ENCODE measurements at places on chromosomes 7 and 10.

DNA sequence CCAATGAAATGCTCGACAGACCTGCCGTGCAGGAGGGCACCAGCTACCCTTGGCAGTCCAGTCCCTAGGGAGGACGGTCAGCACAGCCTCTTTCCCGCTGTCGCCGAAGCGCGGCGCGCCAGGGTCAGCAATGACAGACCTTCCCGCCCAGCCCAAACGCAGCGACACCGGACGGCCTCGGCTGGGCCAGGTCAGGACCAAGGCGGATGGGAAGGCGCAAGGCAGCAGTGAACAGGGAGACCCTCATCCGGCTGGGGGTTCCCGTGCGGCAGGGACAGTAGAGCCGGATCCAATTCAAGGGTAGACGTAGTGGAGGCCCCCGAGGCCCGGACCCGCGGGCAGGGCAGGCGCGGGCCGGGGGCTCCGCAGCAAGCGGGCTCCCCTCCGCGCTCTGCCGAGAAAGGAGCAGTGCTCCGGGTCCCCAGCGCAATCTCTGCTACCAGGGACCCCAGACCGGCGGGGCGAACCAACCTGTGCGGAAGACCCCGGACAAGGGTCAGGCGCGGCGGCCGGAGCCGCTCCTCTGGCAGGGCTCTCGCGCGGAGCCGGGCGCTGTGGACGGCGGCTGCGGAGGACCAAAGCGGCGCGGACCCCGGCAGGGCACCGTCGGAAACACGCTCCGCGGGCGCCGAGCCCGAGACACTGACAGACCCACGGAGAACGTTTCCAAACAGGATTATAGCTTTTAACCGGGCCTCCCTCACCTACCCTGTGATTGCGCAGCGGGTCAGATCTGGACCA, at the start of gene SEC31B:
TSS of gene SEC31B (minus strand) at position 551 of the 741 bp plus-strand sequence. CDS start 2,909 bp downstream, outside the sequence.
- DNase-seq = no peak

GRCh38 chr7:37550426-37550825, 101.8 kb upstream of the ELMO1 start:
- no peak for DNase-seq

DNA sequence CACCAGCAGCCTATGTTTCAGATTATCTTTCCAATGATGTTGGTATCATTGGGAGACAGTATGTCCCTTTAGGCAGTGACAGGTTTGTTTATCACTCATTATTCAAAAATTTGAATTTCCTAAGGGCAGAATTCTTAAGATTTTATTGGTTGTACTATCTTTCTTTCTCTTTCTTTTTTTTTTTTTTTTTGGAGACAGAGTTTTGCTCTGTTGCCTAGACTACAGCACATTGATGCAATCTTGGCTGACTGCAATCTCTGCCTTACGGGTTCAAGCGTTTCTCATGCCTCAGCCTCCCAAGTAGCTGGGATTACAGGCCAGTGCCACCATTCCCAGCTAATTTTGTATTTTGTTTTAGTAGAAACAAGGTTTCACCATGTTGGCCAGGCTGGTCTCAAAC, 111.2 kb downstream of the PON1 start:
- DNase-seq = no peak

GRCh38 chr7:16564909-16565426, 38.3 kb downstream of the LRRC72 start:
- DNase-seq = peak; percentile 58

DNA sequence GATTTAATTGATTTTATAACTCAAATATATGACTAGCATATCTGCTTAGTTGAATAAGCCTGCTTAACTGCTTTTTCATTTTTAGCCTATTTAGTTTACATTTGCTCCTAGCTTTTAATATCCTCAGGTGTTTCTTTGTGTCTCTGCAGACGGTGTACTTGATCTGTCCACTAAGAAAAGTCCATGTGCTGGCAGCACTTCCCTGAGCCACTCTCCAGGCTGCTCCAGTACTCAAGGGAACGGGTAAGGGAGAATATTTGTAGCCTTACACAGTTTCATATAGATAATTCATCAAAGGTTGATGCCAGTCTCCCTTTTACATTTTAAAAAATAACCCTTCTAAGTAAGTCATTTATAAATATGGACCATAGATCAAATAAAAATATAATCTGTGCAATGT, 119.9 kb downstream of the LCOR start:
- DNase-seq = no peak

DNA sequence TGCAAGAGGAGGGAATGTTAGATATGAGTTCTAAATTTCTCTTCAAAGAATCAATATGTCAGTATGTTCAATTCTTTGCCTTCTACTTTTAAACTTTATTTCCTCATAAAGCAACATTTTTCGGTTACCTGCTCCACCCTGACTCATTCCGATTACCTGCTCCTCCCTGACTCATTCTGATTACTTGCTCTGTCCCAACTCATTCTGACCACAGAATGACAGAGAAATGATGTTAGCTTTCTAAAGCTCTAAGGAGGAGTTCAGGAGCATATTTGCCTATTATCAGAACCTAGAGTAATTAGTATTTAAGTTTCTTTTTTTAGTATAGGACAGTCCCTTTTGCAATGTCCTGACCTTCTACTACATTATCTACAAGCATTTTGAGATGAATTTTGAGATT, 24.5 kb upstream of the PPP1R9A start:
- DNase-seq = no peak

DNA sequence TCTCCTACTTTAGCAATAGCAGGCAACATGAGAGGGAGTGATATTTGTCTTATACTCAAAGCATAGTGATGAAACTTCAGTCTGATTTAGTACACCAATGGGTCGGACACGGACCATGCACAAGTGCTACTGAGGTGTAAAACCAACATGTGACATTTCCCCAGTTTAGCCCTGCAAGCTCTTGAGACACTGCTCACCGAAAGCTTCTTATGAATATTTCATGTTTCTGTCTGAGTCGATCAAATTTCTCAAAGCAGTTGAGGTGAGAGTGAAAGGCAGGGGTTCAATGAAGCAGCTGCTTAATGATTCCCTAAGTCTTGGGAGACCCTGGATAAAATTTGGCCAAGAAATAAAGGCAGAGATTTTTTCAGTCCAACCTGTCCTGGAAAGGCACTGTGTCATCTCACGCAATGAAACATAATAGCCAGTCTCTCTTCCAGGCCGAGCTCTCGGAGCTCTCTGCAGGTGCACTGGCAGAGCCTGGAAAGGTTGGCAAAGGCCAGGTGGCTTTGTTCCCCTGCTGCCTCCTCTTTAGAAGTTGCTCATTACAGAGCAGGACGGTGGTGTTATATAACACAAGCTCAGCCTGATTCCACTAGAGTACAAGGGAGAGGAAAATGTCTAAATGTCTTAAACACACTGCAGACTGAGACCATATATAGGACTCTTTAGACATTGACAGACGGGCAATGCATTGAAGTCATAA, 33.9 kb upstream of the XPNPEP1 start:
- peak; percentile 49 for DNase-seq

- DNase-seq = no peak
Observed at GRCh38 chr7:30709549-30709948, 27.3 kb upstream of the CRHR2 start.

GRCh38 chr7:47378728-47379395, 203.0 kb downstream of the TNS3 start:
- no peak for DNase-seq

GRCh38 chr7:151553356-151553755, 33.7 kb upstream of the RHEB start:
- DNase-seq = no peak

DNA sequence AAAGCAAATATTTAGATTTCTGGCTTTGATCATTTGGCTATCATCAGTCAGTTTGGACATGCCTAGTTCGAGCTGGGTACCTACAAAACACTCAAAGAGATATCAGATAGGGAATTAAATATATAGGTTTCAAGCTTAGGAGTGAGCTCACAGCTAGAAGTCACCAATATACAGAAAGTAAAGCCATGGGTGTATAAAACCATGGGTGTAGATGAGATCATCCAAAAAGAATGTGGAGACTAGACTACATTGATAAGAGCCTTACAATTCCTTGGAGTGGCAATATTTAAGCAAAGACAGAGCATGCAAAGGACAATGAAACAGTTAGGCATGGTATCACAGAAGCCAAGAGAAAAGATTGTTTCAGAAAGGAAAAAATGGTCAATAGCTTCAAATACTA, 7.2 kb upstream of the RALA start:
- no peak for DNase-seq

- DNase-seq = no peak
Observed at GRCh38 chr10:21508706-21509331, 16.7 kb downstream of the SKIDA1 start.

GRCh38 chr10:16809074-16809718, 8.0 kb downstream of the RSU1 start:
- peak; percentile 2 for DNase-seq

DNA sequence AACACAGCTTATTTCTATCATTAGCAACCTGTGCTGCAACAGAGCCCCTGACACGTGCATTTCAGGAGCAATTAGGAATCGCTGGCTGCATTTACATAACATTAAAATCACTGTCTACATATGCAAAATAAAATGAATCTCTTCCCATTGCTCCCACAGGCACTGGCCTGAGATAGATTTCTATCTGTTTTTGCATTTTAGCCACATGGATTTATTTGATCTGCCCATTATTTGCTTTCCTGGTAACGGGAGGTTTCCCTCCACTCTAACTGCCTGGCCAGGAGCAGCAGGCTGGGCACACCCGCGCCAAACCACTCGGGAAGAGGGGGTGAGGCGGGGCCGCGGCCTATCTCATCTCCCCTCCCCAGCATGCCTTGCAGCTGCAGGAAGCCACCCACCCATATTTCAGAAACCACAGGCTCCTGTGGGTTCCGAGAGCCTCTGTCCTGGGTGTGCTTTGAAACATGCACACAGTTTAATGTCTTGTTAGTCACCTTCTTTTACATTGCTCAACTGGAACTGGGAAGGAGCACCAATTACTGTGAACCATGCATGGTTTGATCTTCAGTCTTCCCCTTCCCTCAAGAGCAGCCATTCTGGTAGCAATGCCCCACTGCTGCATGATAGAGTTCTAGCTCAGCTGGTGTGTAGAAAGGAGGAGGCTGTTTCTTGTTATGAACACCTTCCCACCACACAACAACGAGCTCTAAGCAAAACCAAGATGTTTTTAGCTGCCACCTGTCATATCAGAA, 37.7 kb upstream of the IKZF1 start:
- no peak for DNase-seq

GRCh38 chr7:2080060-2080387, 152.7 kb downstream of the MAD1L1 start:
- DNase-seq = no peak

DNA sequence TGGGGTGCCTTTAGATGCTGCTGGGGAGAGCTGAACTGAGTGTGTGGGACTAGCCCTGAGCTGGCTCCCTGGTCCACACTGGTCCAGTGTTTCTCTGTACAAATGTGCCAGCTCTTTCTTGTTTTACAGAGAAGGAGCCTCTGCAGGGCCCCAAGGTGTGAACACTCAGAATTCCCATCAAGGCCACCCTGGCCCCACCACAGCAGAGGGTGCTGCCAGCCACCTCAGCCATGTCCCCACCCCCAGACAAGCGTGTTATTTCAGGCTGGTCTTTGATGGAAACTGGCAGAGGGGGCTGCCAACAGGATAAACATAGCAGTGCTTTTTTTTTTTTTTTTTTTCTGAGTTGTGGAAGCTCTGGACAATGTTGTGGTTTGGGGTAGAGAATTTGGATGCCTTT, 68.5 kb upstream of the LRRC18 start:
- no peak for DNase-seq

GRCh38 chr10:69624245-69624786, 5.7 kb upstream of the FAM241B start:
- DNase-seq = no peak

DNA sequence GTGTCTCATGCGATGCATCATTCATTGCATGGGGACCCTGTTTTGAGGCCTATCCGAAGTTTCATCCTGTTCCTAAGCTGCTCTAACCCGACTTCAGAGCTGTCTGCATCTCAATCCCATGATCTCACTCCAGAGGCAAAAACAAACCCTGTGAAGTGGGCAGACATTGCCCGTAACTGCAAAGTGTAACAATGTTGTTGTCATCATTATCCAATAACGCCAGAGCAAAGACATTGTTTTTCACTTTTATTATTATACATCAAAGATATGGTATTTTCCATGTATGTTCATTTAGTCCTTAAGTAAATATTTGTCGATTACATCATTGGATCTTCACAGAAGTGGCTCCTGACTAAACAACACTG, 246.7 kb downstream of the KLF6 start:
- DNase-seq = peak; percentile 20

DNA sequence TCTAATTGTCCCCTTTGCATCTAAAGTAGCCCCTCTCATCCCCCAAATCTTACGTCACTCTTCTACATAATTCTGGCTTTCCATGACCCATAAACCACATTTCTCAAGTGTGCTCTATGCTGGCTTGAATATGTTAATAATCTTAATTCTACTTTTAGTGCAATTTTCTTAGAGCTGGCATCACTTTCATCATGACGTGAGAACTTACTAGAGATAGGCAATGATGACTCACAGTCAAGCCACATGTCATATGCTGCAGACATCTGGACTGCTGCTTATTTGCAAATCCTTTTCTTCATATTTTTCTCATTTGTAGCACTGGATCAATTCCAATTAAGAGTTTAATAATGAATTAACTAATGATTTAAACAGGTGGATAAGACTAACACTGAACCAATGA, 260.7 kb upstream of the PRKCQ start:
- DNase-seq = no peak

DNA sequence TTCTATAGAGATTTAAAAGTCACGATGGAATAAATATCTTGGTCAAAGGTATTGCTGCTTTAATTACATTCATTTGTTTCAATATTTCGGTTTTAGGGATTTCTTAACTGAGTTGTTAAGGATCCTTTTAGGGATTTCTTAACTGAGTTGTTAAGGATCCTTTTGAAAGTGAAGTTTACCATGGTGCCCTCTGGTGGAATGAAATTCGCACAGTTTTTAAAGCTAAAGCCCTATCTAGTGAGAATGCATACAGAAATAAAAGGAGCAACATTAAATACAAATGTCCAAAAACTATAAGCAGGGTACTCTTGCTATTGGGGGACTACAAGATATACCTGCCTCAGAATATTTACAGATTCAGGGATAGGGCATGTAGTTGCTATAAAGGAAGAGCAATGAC, 193.7 kb downstream of the RNLS start:
- peak; percentile 15 for DNase-seq

GRCh38 chr10:110388687-110389052, 84.0 kb upstream of the SMNDC1 start:
- DNase-seq = no peak

DNA sequence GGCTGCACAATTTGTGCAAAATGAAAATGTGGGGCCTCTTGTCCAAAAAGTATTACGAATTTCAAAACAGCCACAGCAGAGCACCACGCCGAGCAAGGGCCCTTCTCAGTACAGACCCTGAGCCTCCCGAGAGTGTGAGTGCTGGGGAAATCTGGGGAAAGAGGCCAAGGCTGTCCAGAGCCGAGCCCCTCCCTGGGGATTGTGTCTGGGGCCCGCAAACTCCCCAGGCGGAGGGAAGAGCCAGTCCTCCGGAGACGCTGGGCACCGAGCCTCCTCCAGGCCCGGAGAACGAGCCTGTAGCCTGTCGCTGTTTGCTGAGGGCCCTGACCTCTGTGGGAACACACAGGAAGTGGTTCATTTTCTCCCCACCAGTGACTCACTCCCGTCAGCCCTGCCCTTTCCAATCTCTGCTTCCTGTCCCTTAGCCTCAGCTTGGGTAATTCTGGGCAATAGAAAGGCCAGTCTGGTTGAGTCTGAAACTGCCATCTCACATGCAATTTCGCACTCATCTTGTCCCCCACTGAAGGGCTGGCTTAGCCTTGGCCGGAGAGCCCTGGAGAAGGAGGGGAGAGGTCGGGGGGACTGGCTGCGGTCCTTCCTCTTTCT, 19.5 kb upstream of the GNA12 start:
- no peak for DNase-seq

GRCh38 chr7:83149466-83149865, 13.2 kb downstream of the PCLO start:
- DNase-seq = no peak

Data from NCI-H345 (cell line).